ENCODE measurements at places on chromosomes 2 and 18.

DNA sequence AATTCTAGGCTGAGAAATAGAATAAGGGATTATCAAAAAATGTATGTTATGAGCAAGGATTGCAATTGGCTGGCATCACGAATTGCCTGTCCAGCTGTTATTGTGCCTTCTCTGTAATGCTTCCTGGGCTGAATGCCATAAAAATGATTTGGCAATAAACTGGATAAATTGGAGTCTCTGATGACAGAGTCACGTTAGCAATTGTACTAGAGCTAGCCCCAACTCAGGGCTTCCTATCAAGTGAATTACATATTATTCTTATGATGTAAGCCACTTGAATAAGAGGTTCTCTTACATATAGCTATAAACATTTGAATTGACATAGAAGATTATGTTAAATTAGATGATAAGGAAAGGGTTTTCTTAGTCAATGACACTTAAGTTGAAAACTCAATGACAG, 607.5 kb upstream of the REG3G start:
- DNase-seq: no peak

GRCh38 chr2:219871351-219871750, 243.9 kb downstream of the SLC4A3 start:
- no peak for DNase-seq

DNA sequence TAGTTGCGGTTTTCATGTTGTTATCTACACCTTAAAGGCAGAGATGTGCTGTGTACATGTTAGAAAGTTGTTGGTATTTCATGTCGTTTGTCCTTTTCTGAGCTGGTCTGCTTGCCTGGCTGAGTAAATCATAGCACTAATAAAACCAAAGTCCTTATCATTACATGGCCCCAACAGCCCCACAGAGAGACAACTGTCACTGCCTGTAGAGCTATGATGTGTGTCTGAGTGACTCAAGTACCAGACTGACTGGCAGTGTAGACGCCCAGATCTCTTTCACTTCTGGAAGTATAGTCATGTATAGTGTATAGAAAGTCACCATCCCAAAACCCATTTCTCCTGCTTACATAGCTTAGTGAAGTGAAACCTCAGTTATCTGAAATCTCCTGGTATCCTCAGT, 4.3 kb downstream of the SOCS6 start:
- DNase-seq: no peak

DNA sequence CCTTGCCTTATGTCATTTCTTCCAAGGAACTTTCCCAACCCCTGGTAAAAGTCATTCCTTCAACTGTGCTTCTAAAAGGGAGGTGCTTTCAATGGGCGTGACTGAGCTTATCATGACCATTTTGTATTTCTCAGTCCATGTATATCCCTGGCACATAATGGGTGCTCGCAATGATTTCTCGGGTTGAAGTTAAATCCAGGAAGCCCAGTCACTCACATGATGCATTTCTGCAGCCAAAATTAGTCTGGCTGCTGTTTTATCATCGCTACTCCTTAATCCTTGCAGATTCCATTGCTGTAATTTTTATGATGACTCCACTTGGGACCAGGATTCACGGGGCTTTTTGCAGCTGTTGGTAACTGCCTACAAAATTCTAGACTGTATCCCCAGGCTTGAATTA, 25.9 kb upstream of the RFX8 start:
- no peak for DNase-seq
